ENCODE measurements at places on chromosomes 1 and 21.

- DNase-seq: peak; percentile 88
These were observed 14.8 kb downstream of the IL6R start for GRCh38 chr1:154419620-154420571.

GRCh38 chr1:87130438-87130837, 198.2 kb upstream of the LMO4 start:
- DNase-seq: no peak

DNA sequence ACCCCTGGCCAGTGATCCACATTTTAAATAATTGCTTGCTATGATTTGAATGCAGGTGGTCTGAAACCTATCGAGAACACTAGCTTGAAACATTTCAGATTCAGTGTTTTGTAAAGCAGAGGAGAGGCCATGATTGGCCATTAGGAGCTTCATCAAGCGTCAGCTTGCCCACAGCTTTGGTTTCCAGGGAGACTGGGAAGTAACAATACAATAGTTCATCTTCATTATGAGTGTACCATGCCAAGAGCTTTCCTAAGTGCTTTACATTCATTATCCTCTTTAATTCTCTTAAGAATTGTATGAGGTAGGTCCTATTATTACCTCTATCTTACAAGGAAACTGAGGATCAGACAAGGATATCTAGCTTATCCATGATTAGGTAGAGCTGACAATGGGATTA, 27.7 kb upstream of the ATP5PO start:
- DNase-seq: no peak

- DNase-seq: no peak
These were observed 29.7 kb downstream of the ARHGAP29 start for GRCh38 chr1:94207695-94208094.

DNA sequence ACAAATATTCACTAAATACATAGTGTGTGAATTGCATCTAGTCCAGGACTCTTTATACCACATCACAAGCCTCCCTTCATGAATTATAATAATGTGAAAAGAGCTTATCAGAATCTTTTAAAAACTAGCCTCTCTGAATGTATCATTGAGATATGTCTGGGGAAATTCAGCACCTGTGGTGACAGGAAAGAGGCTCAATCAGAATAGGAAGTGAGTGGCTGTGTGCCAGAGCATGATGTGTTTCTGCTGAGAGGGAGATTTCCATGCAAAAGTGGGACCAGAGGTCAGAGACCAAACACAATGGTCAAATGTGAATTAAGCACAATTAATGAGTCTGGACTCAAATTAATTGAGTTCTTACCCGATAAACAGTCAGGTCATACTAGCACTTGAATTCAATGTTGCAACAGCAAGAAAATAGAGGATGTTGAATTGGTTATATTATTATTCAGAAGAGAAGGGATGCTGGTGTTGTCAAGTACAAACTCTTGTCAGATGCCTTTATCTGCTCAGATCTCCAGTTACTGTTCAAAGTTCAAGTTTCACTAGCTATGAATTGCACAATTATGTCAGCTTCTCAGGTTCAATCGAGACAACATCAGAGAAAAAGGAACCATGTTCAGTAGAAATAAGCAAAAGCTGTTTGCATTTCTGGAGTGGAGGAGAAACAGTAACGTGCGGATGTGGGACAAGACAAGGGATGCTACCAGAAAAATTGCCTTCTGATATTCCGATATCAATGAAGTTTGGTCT, 226.2 kb downstream of the ZNF326 start:
- DNase-seq: no peak

GRCh38 chr1:183676586-183677189, 23.6 kb upstream of the APOBEC4 start:
- DNase-seq: peak; percentile 84

GRCh38 chr1:204514828-204515227, 1.4 kb upstream of the MDM4 start:
- no peak for DNase-seq

DNA sequence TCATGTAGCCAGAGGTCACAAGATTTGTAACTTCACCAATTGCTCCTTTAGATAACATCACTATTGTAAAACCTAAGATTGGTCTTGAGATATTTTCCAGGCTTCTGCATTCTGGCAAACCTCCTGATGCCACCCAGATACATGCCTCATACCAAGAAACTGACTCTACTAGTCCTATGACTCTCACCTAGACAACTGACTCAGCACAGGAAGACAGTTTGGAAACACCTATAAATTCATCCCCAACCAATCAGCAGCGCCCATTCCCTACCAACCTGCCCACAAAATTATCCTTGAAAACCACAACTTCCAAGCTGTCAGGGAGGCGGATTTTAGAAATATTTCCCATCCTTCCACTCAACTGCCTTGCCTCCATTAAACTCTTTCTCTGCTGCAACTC, 2.6 kb downstream of the NME7 start:
- DNase-seq: peak; percentile 52

- no peak for DNase-seq
These were observed 6.7 kb upstream of the NPHP4 start for GRCh38 chr1:5998906-5999301.

GRCh38 chr1:180577361-180577760, 18.6 kb downstream of the OVAAL start:
- no peak for DNase-seq

DNA sequence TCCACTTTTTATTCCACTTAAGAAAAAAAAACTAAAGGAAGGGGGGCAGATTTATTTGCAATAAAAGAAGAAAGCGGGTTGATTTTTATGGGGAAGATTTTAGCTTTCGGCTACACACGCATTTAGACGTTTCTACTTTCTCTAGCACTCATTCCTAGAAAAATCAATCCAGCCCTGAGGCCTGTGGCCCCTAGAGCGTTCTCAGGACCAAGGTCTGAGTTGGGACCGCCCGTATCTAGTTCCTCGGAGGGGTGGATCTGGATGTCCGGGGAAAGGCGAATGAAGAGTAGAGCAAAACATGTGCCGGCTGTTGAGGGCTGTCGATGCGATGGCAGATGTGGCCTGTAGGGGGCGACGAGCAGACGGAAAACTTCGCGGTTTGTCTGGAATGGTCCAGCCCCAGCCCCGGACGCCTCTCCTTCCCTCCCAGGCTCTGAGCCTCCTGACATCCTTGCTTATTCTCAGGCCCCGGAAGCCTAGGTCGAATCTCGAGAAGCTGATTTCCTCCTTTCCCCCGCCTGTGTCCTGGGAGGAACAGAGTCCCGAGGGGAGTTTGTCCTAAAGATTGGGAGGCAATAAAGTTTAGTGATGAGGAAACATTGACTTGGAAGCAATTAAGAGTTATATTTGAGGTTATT, 5.2 kb downstream of the FOXD3 start:
- peak; percentile 74 for DNase-seq

DNA sequence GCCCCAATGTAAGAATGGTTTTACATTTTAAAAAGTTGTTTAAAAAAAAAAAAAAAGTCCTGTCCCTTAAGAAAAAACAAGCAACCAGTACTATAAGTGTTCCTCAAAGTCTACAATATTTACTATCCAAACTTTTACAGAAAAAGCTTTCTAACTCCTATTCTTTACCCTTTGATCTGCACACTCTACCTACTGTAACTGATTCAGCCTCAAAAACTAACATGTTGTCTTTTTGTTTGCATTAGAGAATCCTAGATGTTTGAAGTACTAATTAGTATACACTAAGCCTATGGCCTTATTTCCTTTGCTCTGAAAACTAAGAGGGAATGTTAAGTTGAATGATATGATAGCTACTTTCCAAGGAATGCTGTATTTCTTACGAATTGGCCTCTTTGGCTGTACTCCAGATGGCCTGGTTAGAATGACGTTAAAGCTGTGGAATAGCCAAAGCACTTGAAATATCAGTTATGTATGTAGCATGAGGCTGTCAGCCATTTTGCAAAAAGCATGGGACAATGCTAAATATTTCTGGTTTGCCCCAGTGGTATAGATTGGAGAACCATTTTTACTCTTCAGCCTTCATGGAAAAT, 234.8 kb downstream of the GPR52 start:
- peak; percentile 7 for DNase-seq

DNA sequence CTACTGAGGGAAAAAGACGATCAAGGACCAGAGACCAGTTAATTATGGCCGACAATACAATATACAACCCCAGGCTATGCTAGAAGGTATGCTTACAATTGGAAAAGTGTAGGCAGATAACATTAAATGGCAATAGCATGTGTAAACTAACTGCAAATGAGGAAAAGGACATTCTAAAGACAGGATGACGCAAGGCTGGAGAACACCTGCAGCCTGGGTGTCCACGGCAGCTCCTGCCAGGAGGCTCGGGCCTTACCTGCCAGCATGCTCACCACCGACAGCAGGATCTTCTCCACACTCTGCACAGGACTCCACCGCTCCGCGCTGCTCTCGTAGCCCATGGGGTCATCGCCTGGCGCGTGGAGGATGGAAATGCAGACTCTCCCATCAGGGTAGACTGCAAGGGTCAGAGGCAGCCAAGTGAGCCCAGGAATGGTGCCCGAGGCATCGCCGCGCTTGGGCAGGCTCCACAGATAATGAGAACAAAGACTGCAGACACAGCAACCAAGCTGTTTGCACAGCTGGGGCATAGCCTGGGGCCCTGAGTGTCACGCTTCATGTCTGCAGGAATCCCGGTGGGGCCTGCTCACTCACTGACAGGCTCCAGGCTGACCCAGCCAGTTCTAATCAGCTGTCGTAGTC, 28.2 kb downstream of the UBE2G2 start:
- no peak for DNase-seq

DNA sequence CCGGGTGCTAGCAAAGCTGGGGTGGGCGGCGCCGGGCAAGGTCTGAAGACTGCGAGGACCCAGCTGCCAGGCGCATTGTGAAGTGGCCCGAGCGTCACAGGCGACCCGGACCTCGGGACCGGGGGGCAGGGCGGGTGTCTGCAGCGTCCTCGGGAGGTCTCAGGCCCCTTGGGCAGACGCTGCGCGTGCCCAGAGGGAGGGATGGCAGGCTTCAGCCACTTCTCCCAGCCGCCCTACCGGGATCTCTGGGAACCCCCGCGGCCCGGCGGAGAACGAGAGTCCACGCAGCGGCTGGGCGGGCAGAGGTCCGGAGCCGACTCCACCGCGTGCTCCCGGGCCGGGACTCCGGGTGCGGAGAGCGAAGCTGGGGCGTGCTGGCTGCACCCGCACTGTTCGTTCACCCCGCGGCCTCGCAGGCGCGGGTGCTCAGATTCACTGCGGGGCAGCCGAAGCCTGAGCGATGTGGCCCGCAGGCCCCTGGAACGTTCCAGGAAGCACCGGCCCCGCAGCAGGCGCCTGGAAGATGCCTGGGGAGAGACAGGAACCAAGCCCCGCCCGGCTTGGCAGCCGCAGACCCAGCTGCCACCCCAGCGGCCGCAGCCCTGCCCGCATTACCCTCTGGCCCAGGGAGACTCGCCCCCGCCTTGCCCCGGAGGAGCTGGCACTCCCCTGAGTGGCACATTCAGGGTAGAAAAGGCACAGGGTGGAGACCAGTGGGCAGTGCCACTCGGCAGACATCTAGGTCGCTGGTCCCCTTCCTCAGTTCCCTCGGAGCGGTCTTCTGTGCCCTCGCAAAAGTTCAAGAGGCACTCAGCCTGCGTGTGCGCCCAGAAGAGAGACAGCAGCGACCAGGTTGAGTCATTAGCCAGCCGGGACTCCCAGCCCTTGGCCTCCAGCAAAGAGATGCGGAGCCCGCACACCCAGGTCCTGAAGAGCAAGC, at the start of gene CCDC185:
Gene CCDC185 (plus strand): TSS at position 141 of the 940 bp plus-strand sequence. CDS start 61 bp downstream, at position 202.
- DNase-seq: no peak

DNA sequence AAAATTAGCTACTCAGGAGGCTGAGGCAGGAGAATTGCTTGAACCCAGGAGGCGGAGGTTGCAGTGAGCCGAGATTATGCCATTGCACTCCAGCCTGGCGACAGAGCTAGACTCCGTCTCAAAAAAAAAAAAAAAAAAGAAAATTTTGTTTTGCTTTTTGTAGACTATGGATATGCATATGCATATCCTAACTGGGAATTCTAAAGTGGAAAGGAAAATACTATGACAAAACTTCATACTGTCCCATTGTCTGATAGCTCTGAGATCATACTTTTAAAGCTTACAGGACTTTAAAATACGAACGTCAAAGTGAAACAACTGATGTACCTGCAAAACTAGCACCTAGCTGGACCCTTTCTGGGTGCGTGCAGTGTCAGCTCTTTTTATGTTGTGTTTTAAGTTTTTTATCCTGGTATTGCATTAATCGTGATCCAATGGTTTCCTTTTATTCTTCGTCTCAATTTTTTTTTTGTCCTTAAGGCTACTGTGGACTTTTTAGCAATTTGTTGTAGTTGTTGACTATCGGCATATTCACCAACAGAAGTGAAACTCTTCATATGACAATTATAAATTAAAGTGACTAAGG, 19.2 kb downstream of the SPRTN start:
- no peak for DNase-seq

GRCh38 chr1:15975358-15975804, 520 bp downstream of the ZBTB17 start:
- DNase-seq: peak; percentile 77

- no peak for DNase-seq
These were observed 18.2 kb upstream of the FMO4 start for GRCh38 chr1:171295821-171296220.

DNA sequence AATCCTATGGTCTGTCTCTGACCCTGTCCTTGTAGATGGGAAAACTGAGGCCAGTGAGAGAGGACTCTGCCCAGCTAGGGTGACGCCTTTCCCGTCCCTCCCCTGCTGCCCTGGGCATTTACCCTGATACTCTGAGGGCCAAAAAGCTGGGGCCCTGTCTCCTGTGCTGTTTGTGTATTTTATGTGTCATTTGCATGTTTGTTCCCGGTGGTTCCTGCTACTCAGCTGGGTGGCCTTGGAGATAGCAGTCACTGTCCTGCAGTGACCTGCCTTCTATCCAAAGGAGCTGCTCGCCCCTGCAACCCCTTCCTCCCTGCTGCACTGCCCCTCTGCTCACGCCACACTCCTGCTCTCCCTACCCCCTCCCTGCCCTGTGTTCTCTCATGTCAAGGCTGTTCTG, 41.1 kb upstream of the KDM4A start:
- DNase-seq: no peak

DNA sequence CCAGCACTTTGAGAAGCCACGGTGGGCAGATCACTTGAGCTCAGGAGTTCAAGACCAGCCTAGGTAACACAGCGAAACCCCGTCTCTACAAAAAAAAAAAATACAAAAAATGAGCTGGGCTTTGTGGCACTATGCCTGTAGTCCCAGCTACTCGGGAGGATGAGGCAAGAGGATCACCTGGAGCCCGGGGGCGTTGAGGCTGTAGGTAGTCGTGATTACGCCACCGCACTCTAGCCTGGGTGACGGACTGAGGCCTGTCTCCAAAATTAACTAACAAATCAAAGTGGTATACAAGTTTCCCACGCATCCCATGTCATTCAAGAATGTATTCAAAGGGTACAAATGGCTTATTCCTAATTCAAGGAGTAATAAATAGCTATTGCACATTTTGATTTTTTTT, 2.4 kb downstream of the AUNIP start:
- no peak for DNase-seq

GRCh38 chr1:66137235-66137634, 344.5 kb downstream of the PDE4B start:
- DNase-seq: peak; percentile 20

DNA sequence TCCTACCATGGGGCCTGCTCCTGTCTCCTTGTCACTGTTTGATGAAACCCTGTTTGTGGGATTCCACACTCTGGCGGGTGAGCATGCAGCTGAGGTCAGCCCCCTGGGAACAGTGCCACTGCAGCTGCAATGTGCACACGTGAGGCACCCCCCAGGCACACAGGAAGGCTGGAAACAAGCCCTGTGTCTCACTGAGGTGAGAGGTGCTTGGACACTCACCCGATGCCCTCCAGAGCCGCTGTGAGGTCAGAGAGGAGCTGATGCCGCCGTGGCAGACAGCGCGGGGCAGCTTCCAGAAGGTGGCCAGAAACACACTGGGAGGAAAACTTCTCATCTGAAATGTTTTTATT, 49.7 kb downstream of the SLX9 start:
- DNase-seq: peak; percentile 36

- no peak for DNase-seq
These were observed 24.0 kb upstream of the DDOST start for GRCh38 chr1:20685099-20685662.

GRCh38 chr1:3457910-3458883, 3.7 kb downstream of the ARHGEF16 start:
- no peak for DNase-seq

Measured in ELR (cell line).